Testis (tissue), 5 donors: ENCODE measurements at places on chromosomes 16 and 17. TPM values are rescaled to one million over a fixed set of nuclear protein-coding genes. Genes with fewer than 3 reads are reported as not detected.

DNA sequence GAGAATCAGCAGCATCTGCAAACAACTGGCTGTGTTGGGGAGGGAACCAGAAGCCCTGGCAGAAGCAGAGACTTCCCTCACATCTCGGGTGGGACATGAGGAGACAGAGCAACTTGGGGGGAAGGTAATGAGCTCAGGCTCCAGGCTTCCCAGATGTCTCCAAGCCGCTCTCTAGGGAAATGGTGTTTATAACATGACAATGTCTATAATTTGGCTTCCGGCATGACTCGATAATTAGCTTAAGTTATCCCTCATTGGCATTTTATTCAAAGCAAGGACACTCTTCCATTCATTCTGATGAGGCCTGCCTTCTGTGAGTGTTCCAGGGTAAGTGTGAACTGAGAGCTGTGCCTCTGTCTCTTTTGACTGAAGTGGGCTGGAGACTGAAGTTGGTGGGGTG lies 14.7 kb upstream of the MLLT6 start:
- H3K27ac ChIP-seq = no peak overlapping the region
- no peaks in the 10 kb centered on the region for H3K27me3 ChIP-seq
- peaks cover 14% of the 10 kb centered on the region for H3K4me1 ChIP-seq
- no peak overlapping the region for H3K4me3 ChIP-seq
- DNase-seq = no peak

DNA sequence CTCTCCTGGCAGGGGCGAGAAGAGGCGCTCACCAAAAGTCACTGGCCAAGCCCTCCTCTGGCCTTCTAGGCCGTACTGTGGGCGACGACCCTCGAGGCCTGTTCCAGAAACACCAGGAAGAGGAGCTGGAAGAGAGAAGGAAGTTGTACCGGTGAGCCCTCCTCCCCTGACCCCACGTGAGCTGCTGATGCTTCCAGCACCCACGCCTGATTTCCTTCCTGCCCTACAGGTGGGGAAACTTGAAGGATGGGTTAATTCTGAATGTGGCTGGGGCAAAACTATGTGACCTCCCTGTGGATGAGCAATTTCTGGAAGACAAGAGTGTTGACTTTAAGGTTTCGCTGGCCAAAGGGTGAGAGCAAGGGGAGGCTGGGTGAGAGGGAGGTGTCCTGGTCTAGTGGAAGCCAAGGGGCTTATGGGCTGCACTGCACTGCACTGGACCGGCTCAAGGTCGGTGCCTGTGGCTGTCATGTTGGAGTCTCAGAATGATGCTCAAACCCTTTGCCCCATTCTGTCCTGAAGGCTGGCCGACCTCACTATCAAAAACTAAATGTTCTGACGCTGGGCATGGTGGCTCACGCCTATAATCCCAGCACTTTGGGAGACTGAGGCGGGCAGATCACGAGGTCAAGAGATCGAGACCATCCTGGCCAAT lies 6.2 kb downstream of the C17orf100 start:
- no peaks in the 10 kb centered on the region for H3K27me3 ChIP-seq
- DNase-seq = no peak
- H3K4me3 ChIP-seq = no peak overlapping the region
- no peaks in the 10 kb centered on the region for H3K36me3 ChIP-seq
- H3K4me1 ChIP-seq = peaks cover under 1% of the 10 kb centered on the region

DNA sequence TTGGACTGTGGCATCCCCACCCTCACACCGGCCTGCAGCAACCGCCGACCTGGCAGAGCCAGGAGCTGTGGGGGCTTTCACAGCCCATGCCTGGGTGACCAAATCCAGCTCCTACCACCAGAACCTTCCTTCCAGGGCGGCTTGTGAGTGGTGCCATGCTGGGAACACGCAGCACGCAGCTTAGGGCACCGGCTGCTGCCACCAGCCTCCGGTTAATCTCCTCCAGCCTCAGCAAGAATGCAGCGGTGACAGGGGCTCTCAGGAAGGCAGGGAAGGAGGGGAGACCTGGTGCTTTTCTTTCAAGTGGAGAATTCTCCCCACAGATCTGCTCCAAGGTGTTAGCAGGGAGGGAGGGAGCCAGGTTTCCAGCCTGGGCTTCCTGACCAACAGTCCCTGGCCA lies 32.3 kb upstream of the ANKRD40CL start:
- no peaks in the 10 kb centered on the region for H3K36me3 ChIP-seq
- H3K27me3 ChIP-seq = no peaks in the 10 kb centered on the region
- H3K27ac ChIP-seq = no peak overlapping the region
- DNase-seq = no peak
- H3K4me3 ChIP-seq = no peak overlapping the region

- no peak overlapping the region for H3K4me3 ChIP-seq
- no peak overlapping the region for H3K27ac ChIP-seq
- no peaks in the 10 kb centered on the region for H3K4me1 ChIP-seq
- DNase-seq = no peak
- H3K36me3 ChIP-seq = no peaks in the 10 kb centered on the region
- no peaks in the 10 kb centered on the region for H3K27me3 ChIP-seq
Measured at GRCh38 chr17:28686296-28686695, 24.3 kb downstream of the SUPT6H start.

- no peaks in the 10 kb centered on the region for H3K4me1 ChIP-seq
- no peak overlapping the region for H3K4me3 ChIP-seq
- H3K27me3 ChIP-seq = no peaks in the 10 kb centered on the region
- H3K36me3 ChIP-seq = no peaks in the 10 kb centered on the region
Measured at GRCh38 chr16:83227336-83227735, 580.4 kb upstream of the HSBP1 start.

DNA sequence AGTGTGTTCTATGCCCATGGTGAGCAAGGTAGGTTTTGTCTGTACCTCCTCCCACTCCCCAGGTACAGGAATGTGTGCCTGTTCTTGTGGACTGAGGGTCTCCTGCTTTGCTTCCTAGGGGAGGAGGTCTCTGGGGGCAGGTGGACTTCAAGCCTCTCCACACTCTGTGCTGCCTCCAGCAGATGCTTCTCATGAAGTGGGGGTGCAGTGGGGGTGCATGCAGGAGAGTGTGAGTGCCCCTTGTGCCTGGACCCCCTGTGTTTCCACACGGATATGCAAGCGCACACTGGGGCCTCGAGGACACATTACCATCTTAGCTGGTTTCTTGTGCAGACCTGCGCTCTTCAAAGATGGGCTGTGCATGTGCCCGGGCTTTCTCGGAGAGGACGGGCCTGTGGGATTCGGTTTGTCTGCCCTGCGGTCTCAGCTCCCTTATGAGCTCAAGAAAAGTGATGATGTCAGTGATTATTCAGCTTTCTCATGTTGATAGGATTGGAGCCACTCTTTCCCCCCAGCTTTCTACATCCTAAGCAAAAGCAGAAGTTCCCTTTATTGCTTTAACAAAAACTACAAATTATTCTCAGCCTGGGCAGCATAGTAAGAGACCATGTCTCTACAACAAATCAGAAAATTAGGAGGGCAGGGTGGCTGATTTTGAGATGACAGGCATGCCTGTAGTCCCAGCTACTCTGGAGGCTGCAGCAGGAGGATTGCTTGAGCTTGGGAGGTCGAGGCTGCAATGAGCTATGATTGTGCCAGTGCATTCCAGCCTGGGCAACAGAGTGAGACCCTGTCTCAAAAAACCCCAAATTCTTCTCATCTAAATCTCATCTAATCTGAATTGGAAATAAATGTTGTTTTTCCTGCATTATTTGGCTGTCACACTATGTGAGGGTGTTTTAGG lies 86.8 kb downstream of the RPTOR start:
- H3K27me3 ChIP-seq = no peaks in the 10 kb centered on the region
- no peak overlapping the region for H3K4me3 ChIP-seq
- H3K27ac ChIP-seq = no peak overlapping the region

NT5C3B gene
- total RNA-seq = 61.9 TPM

SRCIN1 gene
- 6.2 TPM for total RNA-seq

DNA sequence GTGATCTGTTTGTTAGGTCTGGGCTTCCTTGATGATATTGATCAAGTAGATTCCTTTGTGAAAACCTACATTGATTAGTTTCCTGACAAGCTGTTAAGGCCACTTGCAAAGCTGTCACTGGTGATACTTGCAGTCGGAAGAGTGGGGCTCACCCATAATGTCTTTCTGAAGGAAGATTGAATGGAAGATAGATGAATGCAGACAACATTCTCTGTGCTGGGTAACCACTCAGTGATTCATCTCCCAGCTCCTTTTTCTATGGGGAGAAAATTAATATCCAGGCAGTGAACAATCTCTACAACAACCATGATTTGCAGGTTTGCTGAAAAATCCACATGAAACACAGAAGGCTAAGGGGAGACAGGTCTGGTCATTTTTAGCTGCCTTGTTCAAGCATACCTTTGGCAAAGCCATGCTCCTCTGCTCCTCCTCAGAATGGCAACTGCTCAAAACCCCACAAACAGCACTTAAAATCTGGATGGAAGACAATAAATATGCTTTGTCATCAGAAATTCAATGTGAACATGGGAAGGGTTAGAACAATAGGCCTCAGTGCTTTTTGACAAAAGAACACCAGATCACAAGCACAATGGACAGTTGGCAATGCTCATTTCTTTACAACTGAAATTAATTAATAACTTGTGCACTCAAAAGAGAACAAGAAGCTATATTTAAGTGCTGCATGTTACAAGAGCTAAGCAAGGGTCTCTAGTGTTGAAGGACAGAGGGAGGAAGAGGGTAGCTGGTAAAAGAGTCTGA lies 495.4 kb downstream of the TOX3 start:
- no peaks in the 10 kb centered on the region for H3K36me3 ChIP-seq
- H3K27ac ChIP-seq = no peak overlapping the region
- H3K4me1 ChIP-seq = no peaks in the 10 kb centered on the region
- H3K4me3 ChIP-seq = no peak overlapping the region
- H3K27me3 ChIP-seq = no peaks in the 10 kb centered on the region
